ENCODE measurements at places on chromosomes 2 and 18.

GRCh38 chr18:61414086-61414485 lies 80.9 kb downstream of the CDH20 start:
- DNase-seq: no peak

DNA sequence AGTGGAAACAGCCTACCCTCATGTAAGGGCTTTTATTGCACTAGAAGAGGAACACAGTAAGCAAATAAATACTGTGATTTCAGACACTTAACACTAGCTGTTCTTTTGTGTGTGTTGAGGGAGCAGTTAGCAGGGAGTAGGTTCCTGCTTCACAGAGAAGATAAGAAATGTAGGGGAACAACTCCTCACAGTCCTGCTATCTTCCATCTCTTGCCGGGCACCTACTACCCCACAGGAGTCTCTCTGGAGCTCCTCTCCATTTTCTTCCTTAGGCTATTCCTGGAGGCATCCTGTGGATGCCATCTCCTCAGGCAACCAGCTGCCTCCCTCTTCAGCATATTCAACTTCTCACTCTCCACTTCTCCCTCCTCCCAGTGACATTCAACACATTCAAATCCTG lies 145.0 kb downstream of the SRBD1 start:
- no peak for DNase-seq

- DNase-seq: no peak
These were observed 119.5 kb upstream of the MCFD2 start for GRCh38 chr2:47034973-47035609.

DNA sequence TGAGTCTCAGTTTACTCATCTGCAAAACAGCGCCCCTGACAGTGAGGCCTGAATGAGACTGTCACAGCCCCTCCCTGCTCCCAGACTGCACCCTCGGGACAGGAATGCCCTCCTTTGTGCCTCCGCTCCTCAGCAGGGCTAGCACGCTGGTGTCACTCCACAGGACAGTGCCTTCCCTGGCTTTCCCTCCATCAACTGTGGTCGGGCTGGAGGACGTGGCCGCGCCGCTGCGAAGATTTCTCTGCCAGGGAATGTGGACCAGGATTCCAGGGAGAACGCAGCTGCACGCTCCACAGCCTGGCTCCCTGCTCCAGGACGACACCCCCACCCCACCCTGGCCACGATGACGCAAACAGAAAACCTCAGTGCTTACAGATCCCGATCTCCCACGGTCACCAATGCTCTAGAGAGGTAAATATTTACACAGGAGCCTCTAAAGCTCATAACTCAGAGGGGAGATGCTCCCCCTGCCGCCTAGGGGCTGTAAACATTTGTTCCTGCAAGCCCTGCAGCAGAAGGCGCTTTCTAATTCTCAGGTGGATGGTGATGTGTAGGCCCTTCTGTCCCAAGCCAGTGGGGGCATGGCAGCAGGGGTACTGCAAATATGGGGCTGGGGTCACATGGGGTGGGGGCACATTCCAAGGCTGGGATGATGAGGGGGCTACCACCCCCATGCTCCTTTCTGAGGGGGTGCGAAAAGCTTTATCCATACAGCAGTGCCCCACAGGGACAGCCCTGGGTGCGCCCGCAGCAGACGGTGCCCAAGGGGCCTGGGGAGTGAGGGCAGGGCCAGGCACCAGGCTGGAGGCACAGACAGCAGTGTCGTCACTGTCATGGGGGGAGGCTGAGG lies 12.4 kb downstream of the HS6ST1 start:
- DNase-seq: no peak

- DNase-seq: peak; percentile 64
These were observed 82.4 kb downstream of the RBMS1 start for GRCh38 chr2:160411167-160411566.

DNA sequence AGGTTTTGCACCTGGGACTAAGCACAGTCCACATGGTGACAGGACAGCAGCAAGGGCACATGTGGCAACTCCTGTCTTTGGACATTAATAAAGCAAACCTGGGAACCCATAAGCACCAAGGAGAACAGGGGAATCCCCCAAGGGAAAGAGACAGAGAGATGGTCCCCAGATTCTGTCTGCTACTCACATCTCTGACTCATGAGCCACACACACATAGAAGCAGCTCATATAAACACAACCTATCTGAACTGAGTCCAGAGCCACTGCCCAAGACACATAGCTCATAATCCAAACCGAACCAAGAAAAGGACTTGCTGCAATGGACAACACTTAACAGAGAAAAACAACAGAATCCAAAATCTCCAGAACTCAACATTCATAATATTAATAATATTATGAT lies 82.5 kb downstream of the OSBPL1A start:
- no peak for DNase-seq
